ENCODE measurements at places on chromosomes 7 and 10.

DNA sequence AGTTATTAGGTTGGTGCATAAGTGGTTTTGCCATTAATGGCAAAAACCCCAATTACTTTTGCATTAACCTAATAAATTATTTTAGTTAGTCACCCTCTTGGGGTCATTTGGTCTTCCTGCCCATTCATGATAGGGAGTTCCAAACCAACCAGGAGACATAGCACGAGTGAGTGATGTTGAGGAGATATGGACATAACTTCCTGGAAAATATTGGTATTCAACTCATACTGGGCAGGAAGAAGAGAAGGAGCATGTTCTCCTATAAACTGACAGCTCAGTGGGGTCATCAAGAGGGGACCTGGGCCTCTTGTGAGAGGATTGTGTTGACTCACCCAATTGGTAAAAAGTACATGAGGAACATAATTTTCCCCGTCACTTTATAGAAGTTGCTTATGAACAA, 23.7 kb downstream of the SPAG6 start:
- no peak for DNase-seq

DNA sequence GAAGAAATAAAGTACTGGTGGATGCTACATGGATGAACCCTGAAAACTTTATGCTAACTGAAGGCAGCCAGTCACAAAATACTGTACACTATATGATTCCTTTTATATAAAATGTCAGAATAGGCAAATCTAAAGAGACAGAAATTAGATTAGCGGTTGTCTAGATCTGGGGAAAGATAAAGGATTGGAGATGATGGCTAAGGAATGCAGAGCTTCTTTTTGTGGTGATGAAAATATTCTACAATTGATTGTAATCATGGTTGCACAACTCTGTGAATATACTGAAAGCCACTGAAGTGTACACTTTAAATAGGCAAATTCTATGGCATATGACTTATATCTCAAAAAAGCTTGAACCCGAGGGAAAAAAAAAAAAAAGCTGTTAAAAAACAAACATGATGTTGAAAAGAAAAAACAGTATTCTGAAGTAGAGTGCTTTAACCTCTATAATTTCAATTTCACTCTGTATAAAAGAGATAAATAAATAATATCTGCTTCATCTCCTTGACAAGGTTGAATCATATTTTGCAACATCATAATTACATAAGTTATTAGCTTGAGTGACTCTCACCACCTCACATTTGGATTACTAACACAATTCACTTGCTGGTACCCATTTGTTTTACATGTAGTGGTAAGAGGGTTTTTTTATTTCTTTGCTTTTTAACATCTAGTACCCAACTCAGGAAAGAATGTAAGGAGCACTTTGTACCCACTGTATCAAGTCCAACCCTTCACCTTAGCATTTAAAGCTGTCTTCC, 2.8 kb upstream of the GNAI1 start:
- DNase-seq, result no peak

- DNase-seq, result peak; percentile 92
These were observed at the start of gene EBF3 for GRCh38 chr10:129963641-129964501. TSS of gene EBF3 (minus strand) at chr10:129964274. CDS start at chr10:129963768, 506 bp downstream.

DNA sequence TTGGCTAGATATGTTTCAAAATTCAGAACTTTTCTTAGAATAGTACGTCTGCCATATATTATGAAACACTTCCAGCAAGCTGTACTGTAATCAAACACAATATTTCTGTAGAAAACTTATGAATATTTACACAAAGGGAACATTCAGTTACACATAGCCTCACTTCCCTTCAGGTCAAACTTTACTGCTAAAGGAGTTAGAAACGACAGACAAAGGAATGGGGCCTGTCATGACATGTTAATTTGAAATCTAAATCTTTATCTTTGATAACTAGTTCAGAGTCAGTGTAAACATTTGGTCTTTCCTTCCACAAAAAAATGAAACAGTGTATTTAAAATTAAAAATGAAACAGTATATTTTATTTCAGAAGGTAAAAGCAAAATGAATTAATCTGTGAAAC, 1.0 kb upstream of the CROT start:
- no peak for DNase-seq

- DNase-seq, result no peak
These were observed 11.1 kb downstream of the STAM start for GRCh38 chr10:17655009-17655408.

GRCh38 chr7:42071372-42072261, 165.4 kb downstream of the GLI3 start:
- DNase-seq, result no peak

GRCh38 chr10:80104066-80104926, 25.8 kb downstream of the TMEM254 start:
- DNase-seq, result no peak

DNA sequence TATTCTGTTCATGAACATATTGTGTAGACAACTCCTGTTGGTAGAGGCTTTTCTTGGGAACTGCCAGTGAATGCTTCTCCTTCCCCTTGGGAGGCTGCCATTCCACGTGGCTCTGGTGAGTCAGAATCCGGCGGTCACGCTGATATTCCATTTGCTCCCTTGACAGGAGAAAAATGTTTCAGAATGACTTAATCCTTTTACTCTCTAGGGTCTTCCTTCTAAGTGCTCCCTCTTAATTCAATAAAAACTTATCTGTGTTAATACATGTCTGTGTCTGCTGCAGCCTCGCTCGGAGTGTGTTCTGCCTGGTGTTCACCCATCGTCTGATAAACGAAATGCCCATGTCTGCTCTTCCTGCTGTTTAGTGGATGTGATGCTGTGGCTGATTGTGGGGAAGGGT, 278.6 kb downstream of the ARHGAP12 start:
- DNase-seq, result no peak

- DNase-seq, result no peak
These were observed 29.7 kb downstream of the IMMP2L start for GRCh38 chr7:111532625-111533024.

DNA sequence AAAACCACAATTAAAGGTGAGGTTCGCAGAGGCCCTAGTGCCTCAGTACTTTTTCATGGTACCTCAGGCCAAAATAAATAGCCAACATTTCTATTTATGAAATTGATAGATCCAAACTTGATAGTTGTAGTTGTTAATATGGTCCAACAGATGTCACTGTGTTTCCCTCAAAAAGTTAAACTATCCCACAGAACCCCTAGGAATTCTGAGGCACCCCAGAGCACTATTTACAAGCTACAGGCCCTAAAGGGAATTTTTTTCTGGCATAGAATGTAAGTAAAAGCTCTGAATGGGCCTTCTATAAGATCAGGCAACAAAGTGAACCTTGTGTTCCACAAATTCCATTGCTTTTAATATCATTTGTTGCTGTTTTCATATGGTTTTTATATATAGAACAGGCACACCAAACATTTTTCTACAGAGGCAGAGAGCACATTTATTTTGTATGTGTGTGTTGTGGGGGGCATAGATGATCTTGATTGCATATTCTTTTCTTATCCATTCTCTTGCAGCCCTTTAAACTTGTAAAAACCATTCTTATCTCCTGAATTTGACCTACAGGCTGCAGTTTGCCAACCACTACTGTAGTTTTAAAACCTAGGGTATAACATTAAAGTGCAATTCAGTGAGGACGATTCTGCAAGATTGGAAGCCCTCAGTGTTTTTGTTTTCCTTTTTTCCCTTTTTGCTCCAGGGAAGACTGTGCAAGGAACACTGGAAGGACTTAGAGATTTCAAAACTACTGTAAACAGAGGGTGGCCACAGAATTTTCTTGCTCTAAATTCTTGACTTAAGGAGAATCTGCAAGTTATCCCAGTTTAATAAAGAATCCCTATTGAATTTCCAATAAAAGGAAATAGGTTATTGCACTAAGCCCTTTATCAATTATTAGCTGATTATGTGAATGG, 3.5 kb upstream of the ARL4A start:
- DNase-seq, result no peak

GRCh38 chr7:50696810-50697582, 85.7 kb downstream of the GRB10 start:
- no peak for DNase-seq

GRCh38 chr10:121975295-121976086, 474 bp upstream of the NSMCE4A start:
- peak; percentile 18 for DNase-seq

- no peak for DNase-seq
These were observed 103.2 kb downstream of the CCDC3 start for GRCh38 chr10:12898271-12898670.

DNA sequence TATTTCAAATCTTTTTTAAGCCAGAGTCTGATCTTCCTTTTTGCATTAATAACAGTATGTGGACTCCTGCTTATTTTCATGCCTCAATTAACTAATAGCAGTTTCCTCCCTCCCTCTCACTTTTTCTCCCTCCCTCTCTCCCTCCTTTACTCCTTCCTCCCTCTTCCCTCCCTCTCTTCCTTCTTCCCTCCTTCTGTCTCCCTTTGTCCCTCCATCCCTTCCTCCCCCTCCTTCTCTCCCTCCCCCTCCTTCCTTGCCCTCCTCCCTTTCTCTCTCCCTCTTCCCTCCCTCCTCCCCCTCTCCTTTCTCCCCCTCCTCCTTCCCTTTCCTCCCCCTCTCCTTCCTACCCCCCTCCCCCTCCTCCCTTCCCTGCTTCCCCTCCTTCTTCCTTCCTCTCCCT, 2.0 kb downstream of the ZCWPW1 start:
- DNase-seq, result no peak

GRCh38 chr7:39574673-39575349, 8.6 kb downstream of the YAE1 start:
- no peak for DNase-seq

- DNase-seq, result no peak
These were observed 849 bp downstream of the LRRN3 start for GRCh38 chr7:111091593-111092358.

GRCh38 chr7:142657376-142657775, 91.9 kb upstream of the PRSS1 start:
- DNase-seq, result no peak

DNA sequence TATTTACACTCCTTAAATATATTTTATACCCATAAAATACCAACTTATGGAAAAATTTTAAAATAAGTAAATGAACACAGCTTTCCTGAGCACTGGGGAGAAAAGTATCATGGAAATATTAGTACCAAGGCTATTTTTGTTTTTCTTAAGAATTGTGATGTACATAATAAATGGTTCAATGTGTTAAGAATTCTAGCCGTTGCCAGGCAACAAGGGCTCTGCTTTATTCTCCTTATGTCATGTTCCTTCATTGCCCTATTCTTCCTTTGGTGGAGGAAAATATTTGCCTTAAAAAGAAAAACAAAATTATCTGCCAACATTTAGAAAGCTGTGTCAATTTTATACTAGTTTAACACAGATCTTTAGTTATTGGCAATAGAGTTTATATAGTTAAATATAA, 2.6 kb upstream of the ZPBP start:
- no peak for DNase-seq

- DNase-seq, result no peak
These were observed 30.6 kb downstream of the IL15RA start for GRCh38 chr10:5946786-5947185.

GRCh38 chr10:34742456-34742855, 72.6 kb downstream of the PARD3 start:
- DNase-seq, result no peak

DNA sequence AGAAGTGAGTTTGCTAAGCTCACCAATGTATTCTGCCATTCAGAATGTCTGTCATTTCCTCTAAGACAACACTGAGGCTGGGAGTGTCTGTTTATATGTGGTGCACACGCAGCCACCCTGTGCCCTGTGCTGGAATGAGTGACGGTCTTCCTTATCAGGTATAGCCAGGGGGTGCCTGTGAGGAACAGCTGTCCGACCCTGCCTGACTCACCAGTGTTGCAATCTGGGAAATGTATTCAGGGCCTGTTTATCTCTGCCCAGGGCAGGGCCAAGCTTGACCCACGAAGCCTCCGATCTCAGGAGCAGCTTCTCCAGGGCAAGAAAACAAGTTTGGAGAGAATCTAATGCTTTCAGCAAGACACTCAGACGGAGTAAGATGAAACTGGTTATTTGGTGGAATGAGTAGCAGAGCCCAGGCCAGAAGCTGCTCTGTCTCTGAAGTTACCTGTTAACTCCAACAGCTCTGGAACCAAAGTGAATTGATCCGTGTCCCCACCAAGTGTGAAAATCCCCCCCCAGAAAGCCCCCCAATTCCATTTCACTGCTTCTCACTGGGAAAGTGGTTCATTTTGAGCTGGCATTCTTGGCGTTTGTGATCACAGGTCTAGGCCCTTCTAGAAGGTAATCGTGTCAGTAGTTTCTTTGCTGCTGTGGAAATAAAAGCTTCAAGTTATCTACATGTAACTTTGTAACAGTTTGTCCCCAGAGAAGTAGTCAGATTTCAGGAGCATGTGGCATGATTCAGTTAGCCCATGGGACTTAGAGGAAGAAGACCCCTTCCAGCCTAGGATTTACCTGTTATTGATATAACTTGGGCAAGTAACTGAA, 6.1 kb upstream of the UBE2H start:
- DNase-seq, result peak; percentile 82

DNA sequence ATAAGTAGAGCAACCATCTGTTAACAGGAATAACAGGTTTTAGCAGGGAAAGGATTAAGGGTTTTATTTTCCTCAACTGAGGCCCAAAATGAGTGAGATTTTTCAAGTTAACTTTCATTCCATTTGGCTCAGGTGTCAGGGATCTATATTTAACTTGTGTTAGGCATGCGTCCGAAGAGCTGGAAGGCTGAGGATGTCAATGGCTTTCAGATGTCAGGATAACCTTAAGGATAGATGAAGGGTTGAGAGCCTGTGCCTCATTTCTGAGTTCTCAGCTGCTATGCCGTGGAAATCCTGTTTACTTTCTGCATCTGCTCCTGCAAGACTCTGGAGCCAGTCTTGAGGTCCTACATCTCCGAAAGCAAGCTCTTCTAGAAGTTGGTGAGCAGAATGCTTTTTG, 36.4 kb upstream of the CD36 start:
- no peak for DNase-seq

DNA sequence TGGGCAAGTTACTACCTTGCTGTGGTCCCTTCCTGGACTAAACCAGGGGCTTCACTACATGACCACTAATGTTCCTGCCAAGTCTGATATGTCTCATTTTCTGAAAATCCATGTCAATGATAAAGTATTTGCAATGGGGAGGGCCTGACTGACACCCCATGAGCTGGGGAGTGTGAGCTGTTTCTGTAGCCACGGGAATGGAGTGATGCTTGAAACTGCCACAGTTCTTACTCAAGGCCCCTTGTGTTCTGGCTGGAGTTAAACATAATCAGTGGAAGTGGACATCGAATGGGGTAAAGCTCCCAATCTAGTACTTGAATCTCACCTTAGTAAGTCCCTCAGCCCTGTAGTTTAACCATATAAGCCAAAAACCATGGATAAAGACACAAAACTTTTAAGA, 61.9 kb upstream of the PDLIM1 start:
- DNase-seq, result no peak

DNA sequence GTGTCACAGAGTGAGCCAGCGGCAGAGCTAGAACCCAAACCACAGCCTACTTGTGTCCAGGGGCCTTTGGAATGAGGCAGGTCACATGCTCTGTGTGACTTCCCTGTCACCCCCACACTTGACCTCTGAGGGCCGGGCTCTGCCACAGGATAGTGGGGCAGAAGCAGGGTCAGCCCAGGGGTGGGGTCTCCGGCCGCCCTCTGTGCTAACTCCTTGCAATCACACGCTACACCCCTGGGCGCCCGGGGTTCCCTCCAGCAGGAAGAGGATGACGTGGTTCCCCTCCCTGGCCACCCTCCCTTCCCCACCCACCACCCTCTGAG, 19.8 kb downstream of the TECPR1 start:
- DNase-seq, result no peak
